Dorsolateral prefrontal cortex (tissue), 122 donors: ENCODE measurements at places on chromosomes 5 and 9. TPM values are rescaled to one million over a fixed set of nuclear protein-coding genes. Genes with fewer than 3 reads are reported as not detected.

DNA sequence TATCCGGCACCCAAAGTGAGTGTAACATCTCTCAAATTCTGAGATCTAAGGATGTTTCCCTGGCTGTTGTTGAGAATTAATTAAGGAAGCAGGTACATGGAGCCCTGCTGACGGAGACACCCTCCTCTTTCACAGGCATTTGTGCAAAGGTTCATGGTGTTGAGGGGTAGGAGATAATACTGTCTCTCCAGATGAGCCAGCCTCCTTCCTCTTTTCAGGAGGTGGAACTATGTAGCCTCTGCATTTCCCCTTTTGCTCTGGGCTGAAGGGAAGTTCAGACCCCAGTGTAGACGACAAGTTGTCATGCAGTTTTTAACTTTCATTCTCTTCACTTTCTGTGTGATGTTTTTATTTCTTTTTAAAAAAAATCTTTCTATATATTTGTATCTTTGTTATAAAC is 107.5 kb downstream of the GALNT10 start:
- DNase-seq = no peak

The AFAP1L1 gene
- total RNA-seq = 4.1 TPM

DNA sequence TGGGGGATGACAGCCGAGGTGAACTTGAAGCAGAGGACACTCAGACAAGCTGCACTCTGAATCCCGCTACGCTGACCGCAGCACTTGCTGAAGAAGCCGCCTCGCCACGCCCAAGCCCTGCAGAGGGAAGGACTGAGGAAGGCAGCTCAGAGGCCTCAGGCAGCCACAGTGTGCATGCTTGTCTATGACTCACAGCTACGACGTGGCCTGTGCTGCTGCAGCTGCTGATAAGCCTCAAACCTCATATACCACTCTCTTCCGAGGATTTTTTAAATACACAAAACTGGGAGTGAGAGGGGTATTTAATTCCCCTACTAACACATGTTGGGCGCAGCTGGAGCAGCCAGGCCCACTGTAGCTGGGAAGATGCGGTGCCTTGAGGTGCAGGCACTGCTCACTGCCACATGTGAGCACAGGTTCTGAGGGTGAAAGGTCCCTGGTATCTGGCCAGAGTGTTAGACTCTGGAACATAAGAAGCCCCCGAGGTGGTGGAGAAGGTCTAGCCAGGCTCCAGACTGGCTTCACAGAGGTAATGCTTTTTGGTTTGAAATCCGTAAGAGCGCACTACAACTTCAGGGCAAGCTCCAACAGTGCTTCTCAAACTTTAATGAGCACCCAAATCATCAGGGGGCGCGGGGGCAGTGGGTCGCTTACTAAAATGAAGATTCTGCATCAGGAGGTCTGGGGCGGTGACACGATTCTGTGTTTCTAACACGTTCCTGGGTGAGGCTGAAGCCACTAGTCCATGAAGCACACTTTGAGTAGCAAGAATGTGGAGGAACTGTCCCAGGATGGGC is 196.8 kb downstream of the AUH start:
- no peak for DNase-seq

The ZBTB26 gene
- 7.1 TPM for total RNA-seq

The EPB41L4A gene
- 17.8 TPM for total RNA-seq

DNA sequence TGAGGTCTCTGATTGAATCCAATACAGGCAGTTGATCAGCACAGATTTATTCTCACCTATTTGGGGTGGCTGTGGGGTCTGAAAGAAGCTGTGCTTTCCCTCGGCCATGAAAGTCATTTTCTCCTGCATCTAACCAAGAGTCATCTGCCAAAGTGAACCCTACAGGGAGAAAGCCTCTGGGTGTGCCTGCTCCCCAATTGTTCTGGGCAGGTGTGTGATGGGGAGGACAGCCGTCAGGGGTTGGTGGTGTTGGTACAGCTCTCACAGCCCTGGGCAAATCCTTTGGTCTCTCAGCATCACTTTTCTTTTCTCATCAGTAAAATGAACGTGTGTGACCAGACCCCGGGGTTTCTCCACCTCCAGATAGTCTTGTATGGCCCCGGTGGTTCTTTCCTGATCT is 2.5 kb downstream of the PHF2 start:
- no peak for DNase-seq

- no peak for DNase-seq
These were observed 6.6 kb upstream of the XPA start for GRCh38 chr9:97703437-97704344.

The C5orf34 gene
- total RNA-seq = 2.3 TPM

The PCDHGA8 gene
- 4.3 TPM for total RNA-seq

- no peak for DNase-seq
These were observed 150.6 kb upstream of the ANKRD55 start for GRCh38 chr5:56383761-56384160.

DNA sequence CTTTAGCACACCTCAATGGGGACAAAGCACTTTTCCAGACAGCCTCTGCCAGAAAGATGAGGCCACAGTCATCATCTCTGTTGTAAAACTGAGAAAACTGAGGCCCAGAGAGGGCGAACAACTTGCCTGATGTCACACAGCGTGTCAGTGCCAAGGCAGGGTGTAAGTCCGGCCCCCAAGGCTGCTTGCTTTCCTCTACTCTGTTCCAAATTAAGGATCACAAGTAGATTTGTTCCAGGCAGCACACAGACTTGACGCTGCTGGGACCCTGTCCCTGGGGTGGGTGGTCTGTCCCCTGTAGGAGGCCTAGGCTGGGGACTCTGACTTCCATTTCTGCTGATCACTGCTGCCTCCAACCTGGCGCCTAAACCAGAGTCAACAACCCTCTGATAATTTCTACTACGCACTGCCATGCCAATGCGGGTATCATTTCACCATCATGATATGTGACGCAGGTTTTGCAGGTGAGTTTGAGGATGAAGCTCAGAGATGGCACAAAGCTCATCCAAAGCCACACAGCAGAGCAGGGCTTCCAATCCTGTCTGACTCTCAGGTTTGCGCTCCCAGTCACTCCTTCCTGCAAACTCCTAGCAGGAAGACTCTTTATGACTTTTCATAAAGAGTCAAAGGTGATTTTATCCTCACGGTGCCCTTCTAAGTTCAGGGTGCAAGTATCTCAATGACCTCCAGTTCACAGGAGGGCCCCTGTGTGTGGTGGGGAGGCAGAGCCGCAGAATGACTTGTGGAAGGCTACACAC is 13.5 kb upstream of the RALGDS start:
- no peak for DNase-seq

The FRMD3 gene
- total RNA-seq = 9.9 TPM

DNA sequence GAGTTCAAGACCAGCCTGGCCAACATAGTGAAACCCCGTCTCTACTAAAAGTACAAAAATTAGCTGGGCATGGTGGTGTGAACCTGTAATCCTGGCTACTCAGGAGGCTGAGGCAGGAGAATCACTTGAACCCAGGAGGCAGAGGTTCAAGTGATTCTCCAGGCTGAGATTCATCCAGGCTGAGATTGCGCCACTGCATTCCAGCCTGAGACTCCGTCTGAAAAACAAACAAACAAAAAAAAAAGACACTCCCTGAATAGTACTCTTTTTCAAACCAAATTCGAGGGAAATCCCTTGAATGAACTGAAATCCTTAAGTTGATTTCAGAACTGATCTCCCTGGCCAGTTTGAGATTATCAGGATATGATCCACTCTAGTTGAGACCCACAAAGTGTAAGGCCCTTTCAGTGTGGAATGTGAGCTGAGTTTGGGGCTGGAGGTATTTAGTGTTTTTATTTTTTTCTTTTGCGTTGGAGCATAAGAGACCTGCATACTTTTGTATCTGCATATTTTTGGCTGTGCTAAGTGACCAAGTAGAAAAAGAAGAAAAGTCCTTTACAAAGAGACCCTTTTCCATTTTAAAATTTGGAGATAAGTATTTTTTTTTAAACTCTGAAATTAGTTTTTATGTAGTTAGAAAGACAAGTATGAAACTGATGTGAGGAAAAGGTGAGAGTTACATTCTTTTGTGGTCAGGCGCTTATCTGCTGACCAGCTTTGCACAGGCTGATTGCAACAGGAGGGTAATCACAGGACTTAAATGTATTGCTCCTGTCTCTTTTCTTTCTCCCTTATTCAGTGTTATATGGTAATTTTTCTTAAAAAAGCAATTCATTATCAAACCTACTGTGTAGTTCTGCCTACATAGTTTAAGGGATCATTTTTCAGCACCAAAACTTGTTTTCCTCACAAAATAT is 42.9 kb downstream of the TMEFF1 start:
- no peak for DNase-seq

DNA sequence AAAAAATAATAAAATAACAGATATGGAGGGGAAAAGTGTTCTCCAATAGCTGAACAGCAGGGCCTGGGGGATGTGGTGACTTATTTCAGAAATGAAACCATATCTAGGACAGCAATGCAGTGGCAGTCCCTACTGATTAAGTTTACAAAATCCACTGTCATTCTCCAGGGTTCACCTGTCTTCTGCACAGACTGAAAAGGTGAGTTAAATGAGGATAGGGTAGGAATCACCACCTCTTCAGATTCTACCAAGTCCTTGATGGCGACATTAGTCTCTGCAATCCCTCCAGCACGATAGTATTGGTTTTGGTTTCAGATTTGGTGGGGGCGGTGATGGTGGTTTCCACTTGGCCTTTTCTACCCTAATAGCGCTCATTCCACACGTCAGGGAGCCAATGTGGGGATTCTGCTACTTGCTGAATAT is 32.3 kb upstream of the NPM1 start:
- DNase-seq = no peak

DNA sequence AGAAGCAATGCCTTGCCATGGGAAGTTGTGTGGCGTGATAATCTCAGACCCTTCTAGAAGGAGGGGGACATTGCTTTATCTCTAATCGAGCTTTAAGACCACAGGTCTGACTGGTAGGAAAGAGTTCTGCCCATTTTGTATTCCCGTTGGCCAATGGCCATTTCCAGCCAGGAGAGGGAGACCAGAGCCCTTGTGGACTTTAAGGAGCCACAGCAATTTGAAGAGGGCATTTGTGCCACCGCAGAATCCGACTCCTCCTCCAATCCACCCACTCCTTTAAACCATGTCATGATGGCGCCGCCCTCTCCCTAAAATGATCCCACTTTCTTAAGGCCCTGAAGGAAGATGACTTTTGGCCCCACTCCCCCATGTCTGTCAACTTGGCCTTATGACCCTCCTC is 560.5 kb upstream of the ADAMTS16 start:
- no peak for DNase-seq

DNA sequence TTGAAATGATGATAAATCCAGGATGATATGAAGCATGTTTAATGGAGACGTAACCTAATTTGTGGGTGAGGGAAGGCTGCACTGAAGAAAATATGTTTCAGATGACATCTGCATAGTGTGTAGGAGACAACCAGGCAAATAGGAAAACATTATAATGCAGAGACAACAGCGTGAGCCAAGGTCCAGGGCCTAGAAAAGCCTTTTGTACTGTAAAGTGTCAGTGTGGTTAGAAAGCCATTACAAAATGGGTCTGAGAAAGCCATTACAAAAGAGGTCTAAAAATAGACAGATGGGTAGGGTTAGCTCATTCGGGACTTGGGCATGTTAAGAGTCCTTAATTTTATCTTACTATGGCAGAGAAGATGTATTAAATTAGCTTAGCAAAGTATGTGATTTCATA is 14.9 kb upstream of the GABRG2 start:
- no peak for DNase-seq

DNA sequence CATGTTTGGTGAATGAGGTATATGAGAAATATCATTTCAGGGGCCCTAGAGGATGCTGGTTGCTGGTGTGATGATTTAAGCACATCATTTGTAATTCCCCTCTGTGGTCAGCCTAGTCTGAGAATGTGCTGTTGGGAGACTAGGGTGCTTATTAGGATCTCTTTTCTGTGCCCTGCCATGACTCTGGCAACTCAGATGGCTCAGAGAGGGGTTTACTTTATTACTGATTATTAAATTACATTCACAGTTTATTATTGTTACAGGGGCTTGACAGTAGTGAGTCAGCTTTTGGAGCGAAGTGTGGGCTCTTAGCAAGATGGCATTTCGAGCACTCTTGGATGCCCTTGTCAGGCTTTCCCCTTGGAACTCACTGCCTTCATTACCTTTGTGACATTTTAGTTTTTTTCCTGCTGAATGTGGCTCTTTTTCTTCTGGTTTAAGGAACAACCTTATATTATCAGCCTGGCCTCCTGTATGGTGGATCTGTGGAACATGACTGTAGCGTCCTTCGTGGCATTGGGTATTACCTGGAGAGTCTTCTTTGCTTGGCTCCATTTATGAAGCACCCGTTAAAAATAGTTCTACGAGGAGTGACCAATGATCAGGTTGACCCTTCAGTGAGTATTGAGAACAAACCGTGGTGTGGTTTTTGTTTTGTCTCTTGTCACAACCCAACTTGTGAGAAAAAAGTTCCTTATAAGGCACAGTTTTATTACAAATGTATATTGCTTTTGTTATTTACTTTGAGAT is 33.8 kb downstream of the RCL1 start:
- no peak for DNase-seq

DNA sequence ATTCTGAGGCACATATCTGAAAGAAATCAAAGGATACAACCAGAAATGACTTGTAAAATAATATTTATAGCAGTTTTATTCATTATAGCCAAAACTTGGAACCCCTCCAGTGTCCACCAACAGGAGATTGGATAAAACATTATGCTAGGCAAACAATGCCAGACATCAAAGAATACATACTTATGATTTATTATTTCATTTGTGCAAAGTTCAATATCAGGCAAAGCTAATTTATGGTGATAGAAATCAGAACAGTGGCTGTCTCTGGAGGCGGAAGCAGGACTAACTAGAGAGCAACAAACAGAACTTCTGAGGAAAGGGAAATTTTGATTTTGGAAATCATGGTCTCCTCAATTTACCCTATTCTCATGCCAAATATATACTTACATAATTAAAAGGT is 193.1 kb downstream of the ICE1 start:
- no peak for DNase-seq

The SEC61B gene
- 44.9 TPM for total RNA-seq

GRCh38 chr9:6905850-6906375 is 148.1 kb downstream of the KDM4C start:
- DNase-seq = no peak

- no peak for DNase-seq
These were observed 34.7 kb upstream of the MYO10 start for GRCh38 chr5:16970826-16971225.

DNA sequence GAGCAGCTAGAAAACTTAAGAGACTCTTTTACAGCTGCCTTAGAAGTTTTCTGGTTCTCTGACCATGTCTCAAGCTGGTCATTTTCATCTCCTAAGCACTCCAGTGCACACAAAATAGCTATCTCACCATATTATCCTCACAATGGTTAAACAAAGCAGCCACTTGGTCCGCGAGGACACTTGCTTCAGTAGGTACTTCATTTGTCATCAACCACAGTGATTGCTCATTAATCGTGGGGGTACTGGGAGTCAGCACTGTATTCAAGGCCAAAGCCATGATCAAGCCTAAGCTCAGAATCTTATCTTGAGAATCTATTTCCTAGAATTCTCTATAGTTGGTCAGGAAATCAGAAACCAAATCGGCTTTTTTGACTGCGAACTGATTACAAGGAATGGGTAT is 2.9 kb downstream of the ARL14EPL start:
- no peak for DNase-seq

DNA sequence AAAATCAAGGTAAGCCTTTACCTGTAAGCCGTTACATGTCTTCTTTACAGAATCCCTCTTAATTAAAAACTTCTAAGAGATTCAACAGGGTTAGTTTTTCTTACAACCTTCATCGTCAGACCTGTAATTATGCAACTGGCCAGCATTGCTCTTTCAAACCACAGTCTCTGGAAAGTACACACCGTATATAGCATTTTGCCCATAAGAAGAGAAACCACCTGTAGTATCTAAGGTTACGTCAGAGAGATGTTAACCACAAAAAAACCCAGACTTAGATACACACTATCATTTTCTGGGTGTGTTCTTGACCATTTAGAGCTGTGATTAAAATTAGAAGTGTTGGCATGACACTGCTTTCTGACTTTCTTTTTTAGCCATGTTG is 140.0 kb downstream of the MUSK start:
- no peak for DNase-seq

GRCh38 chr5:12902611-12903010 is 998.4 kb upstream of the CTNND2 start:
- DNase-seq = no peak
